CD4-positive, alpha-beta memory T cell (primary cell): ENCODE measurements at places on chromosomes 4 and X.

GRCh38 chr4:105451346-105451745 lies 22.5 kb downstream of the PPA2 start:
- no peak for DNase-seq

DNA sequence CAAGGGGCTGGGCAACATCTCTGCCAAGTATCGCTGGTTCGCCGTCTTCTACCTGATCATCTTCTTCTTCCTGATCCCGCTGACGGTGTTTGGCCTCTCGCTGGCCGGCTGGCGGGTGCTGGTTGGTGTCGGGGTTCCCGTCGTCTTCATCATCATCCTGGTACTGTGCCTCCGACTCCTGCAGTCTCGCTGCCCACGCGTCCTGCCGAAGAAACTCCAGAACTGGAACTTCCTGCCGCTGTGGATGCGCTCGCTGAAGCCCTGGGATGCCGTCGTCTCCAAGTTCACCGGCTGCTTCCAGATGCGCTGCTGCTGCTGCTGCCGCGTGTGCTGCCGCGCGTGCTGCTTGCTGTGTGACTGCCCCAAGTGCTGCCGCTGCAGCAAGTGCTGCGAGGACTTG lies 20.6 kb downstream of the SLC34A2 start:
- DNase-seq, result no peak

- DNase-seq, result no peak
These were observed 276.9 kb downstream of the PTTG2 start for GRCh38 chr4:38237139-38237538.

DNA sequence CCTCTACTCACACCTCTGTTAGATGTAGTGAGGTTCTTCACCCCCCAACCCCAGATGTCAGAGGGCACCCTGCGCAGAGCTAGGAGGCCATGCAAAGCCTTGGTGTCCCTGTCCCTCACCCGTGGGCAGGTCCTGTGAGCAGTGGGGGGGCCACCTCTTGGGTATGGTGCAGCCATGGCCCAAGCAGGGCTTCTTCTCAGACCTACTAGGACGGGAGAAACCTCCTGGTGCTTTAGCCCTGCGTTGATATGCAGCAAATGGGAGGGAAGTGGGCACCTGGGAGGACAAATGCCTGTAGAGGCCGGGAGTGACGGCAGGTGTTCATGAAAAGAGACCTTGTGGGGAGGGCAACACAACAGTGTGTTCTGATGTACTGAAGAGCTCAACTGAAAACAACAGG lies 38.5 kb upstream of the MSANTD1 start:
- no peak for DNase-seq

GRCh38 chr4:105357258-105357980 lies 116.4 kb downstream of the PPA2 start:
- DNase-seq, result no peak

- DNase-seq, result no peak
These were observed 836.0 kb downstream of the TRIML1 start for GRCh38 chr4:188975271-188975670.

DNA sequence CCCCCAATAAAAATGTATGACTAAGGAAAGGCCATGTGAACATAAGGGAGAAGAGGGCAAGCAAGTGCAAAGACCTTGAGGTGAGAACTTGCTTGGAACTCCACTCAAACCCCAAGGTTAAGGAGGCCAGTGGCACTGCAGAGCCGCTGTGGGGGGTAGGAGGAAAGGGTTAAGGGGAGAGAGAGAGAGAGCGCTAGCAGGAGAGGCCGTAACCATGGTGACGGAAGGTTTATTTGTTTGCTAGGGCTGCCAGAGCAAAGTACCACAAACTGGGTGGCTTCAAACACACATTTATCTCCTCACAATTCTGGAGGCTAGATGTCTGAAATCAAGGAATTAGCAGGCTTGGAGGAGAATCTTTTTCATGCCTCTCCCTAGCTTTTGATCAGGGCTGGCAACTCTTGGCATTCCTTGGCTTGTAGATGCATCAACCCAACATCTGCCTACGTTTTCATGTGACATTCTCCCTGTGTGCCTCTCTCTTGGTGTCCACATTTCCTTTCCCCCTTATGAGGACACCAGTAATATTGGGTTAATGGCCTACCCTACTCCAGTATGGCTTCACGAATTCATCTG lies 35.2 kb downstream of the SMIM20 start:
- no peak for DNase-seq

DNA sequence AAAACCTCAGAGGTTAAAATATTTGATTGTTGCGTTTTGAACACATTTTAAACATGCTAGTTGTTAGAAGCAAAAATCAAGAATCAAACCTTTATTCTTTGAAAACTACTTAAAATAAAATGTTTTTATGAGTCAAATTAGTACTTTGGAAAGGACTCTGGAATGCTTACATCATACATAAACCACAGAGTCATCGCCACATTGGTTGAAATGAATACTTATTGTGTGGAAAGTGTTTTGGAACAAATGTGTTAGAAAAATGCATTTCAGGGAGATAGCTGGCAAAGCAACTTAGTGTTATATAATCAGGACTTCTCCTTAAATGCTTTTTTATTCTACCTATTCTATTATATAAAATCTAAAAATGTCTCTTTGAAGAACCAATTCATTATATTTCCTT lies 49.4 kb upstream of the CAMK2D start:
- no peak for DNase-seq

DNA sequence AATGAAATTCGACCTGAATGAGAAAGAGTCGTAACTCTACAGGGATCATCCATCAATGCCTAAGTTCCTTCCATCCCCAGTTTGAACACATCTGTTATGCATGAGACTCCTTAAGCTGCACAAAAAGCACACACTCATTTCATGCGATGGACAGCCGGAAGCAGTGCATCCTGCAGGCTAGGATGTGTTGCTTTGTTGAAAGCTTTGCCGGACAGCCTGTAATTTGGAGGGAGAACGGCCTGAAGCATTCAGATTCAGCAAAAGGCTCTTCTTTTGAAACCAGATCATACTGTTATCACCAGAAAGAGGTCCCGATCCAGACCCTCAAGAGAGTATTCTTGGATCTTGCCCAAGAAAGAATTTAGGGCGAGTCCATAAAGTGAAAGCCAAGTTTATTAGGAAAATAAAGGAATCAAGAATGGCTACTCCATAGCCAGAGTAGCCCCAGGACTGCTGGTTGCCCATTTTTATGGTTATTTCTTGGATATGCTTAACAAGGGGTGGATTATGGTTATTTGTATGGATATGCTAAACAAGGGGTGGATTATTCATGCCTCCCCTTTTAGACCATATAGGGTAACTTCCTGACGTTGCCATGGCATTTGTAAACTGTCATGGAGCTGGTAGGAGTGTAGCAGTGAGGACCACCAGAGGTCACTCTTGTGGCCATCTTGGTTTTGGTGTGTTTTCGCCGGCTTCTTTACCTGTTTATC lies 48.1 kb upstream of the DHRSX start:
- no peak for DNase-seq

DNA sequence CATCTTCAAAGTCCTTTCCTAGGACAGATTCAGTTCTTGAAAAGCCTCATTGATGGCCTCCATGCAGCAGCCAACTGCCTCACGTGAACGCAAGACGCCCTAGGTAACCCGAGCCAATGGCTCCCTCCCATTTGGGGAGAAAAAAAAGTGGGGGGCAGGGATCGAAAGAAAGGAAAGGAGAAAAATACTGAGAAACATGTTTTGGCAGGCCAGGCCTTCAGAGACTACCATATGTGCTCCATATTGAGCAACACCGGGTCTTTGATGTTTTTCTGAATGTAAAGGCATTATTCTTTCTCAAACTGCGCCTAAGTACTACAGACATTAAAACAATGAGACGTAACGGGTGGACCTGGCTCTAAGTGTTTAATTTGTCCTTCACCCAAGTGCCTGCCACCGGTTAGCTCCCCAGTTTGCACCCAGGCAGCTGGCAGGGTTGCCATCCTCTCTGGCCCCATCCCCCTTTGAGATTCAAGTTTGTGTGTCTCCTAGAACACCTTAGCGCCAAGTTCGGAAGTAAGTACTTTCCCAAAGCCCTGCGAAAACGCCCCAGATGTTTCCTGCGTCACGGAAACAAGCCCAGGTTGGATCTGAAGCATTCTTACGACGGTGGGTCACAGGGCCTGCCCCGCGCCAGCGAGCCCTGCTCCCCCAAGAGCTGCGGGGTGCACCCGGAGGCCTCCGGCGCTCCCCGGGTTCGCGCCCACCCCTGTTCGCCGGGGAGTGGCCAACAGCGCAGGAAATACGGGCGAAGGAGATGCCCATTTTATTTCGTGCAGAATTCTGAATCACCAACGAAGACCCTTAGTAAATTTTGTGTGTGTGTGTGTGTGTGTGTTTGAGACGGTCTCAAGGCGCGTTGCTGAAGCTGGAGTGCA lies 30.1 kb downstream of the HAND2 start:
- no peak for DNase-seq

DNA sequence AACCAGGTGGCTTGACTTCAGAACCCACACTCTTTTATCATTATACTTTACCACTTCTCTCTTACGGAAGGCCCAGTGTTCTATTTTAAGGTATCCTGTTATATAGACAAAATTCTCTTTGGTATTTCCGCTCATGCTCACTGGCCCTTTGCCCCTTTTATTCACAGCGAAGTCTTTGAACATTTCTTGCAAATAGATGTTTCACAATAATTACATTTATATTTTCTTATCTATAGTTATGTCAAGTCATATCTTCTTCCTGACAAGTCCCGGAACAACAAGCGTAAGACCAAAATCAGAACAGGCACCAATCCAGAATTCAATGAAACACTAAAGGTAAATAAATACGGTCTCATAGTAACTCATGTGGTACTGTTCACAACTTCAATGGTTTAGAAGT lies 102.0 kb downstream of the SYTL5 start:
- no peak for DNase-seq

- no peak for DNase-seq
These were observed 486.6 kb upstream of the TENM3 start for GRCh38 chr4:181756451-181757095.

GRCh38 chr4:7422151-7422897 lies 12.4 kb downstream of the PSAPL1 start:
- no peak for DNase-seq

DNA sequence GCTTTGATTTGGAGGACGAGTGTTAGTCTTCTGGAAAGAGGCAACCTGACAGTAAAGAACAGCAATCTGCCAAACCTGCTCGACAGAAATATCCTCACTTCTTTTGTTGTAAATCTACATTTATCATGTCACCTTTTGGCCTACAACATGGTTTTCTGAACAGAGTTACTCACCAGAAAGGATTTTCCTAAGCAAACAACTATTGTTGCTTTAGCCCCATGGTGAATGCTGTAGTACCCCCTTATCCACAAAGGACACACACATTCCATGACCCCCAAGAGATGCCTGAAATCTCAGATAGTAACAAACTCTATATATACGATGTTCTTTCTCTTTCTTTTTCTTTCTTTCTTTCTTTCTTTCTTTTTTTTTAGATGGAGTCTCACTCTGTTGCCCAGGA lies 42.7 kb downstream of the TMEM150C start:
- DNase-seq, result no peak

GRCh38 chrX:136780241-136780640 lies 491 bp downstream of the ARHGEF6 start:
- no peak for DNase-seq

DNA sequence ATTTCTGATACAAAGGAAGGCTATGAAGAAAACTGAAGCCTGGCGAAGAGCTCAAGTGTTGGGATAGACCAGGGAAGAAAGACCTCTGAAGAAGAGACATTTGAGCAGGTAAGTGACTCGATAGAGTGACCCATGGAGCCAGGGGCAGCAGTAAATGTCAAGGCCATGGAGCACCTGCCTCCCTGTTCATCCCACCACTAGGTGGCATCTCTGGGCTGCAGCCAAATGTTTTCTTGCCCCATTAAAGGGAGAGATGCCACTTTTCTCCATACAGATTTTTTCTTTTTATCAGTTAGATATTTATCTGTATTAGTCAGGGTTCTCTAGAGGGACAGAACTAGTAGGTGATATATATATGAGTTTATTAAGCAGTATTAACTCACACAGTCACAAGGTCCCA lies 4.9 kb upstream of the ZNF81 start:
- peak; percentile 47 for DNase-seq

- no peak for DNase-seq
These were observed 121.5 kb downstream of the ANK2 start for GRCh38 chr4:113170805-113171468.

DNA sequence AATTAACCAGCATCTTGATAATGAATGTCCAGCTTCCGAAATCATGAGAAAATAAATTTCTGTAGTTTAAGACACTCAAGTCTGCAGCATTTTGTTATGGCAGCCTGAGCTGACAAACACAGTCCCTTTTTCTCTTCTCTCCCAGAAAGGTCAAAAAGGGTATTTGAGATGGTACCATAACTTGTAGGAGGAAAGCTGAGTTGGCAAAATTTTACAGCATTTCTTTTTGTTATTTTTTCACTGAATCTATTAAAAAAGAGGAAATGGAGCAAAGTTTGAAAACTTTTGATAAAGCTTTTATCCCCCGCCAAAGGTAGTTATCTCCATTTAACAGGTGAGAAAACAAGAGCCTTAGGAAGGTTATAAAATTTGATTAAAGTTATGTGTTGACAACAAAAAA lies 367.6 kb upstream of the TECRL start:
- DNase-seq, result no peak

- no peak for DNase-seq
These were observed 162.1 kb downstream of the CBR4 start for GRCh38 chr4:168847771-168848502.

DNA sequence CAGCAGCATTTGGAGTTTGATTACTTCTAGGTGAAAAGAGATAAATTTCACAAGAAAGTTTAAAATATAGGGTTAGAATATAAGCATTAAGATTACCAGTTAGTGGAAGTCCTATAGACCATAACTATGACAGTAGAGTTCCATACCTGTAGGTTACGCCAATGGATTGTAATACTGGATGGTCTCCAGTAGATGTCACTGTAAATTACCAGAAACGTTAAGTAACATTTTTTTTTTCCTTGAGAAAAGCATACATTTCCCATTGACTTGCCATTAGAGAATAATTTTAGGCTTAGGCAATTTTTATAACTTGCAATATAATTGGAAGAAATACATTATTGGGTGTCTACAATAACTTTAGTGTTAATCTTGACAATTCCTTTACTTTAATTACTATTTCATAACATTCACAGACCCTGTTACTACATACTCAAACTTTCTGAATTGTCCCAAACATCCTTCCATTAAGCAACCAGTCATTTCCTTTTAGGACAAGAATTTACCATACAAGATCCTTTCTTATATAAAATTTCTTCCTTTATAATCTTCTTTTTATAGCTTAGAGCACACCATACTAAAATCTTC lies 304.1 kb upstream of the TECRL start:
- DNase-seq, result no peak

DNA sequence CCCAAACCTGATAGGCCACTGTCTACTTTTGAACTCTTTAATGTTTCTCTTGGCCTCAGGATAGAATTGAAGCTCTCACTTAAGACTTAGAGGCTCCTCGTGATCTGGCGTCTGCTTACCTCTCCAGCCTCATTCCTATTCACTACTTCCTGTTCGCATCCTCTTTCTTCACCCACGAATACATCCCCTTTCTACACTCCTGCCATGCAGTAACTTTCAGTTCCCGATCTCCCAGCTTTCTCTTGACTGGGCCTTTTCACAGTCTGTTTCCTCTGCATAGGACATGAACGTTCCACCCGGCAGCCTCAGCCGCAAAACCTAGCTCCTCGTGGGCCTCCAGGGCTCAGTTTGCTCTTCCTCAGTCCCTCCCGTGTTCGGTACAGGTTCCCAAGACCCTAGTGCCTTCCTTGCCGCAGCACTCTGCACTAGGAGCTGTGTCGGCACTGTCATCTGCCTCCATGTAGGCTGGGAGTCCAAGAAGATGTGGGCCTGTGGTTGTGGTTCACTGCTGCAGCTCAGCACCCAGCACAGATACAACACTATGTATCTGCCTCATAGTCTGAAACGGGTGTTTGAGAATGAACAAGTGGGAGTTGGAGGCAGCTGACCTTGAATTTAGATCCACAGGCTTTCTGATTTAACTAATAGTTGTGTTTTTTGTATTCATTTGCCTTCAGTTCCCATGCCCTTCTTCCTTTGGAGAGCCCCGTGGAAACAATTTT lies 15.8 kb downstream of the RPL39 start:
- DNase-seq, result no peak
